PC-9 (cell line): ENCODE measurements at places on chromosomes 16 and 17. TPM values are rescaled to one million over a fixed set of nuclear protein-coding genes. Genes with fewer than 3 reads are reported as not detected.

GRCh38 chr17:72075995-72076677 lies 44.7 kb upstream of the SOX9 start:
- H3K27ac ChIP-seq = no peak overlapping the region
- DNase-seq = no peak
- H3K27me3 ChIP-seq = no peaks in the 10 kb centered on the region

Gene DHRS7C
- not detected in 2 replicates for total RNA-seq

DNA sequence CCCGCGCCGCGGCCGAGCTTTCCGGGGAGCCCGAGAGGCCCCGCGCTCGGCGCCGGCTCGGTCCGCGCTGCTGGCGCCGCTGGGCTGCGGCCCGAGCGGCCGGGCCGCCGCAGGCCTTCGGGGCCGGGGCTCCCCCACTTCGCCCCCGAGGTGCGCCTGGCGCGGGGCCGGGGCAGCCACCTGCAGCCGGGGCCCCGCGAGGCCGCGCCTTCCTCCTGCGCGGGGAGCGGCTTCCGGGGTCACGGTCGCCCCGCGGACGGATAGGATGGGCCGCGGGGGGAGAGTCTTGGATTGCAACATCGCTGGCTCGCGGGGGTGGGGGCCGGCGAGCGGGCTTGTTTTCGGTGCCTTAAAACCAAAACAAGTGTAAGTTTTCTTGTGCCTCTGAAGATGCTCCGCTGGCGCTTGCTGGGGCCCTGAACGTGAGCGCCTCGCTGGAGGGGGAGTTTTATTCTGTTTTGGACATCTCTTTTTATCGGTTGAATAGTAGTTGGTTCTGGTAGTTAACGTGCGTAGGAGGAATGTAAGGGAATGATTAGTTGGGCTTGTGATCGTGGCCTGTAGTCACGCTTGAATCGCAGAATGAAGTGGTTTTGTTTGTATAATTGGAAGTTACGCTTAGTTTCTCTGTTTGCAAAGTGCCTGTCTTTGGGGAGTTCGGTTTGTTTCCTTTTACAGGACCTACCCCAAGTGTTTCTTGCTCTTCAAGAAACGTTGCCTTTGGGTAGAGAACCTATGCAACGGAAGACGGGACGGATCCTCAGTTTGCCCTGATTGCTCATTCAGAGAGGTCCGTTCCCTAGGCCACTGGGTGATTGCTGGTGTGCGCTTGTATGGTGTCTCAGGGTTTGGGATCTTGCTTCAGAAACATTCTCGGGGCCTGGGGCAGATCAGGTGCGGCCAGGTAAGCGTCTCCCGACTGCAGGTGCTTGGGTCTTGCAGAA lies 724 bp downstream of the UBE2I start:
- peak overlapping the region; percentile 100 for H3K4me3 ChIP-seq
- peaks cover 20% of the 10 kb centered on the region for H3K4me1 ChIP-seq
- 0 out of 2 replicates have a peak, but pooled peaks cover 2% of the 10 kb centered on the region for H3K36me3 ChIP-seq
- H3K27ac ChIP-seq = 0 out of 2 replicates have a peak overlapping the region, but pooled peaks have one; percentile 5
- no peaks in the 10 kb centered on the region for H3K27me3 ChIP-seq
- DNase-seq = peak; percentile 42

DNA sequence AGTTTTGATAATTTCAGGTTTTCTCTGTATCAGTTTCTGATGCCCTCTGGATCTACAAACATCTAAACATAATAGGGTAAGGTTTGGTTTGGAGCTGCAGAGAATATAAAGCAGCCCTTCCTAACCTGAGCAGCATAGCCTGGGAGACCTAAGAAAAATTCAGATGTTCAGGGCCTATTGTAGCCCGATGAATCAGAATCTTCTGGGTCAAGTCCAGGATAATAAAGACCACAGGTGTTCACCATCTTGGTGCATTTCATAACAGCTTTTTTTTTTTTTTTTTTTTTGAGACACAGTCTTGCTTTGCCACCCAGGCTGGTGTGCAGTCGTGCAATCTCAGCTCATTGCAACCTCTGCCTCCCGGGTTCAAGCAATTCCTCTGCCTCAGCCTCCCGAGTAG lies 19.7 kb upstream of the ARHGAP17 start:
- H3K4me1 ChIP-seq = peaks cover 13% of the 10 kb centered on the region
- no peaks in the 10 kb centered on the region for H3K27me3 ChIP-seq
- H3K4me3 ChIP-seq = no peak overlapping the region
- DNase-seq = no peak
- H3K36me3 ChIP-seq = no peaks in the 10 kb centered on the region

Gene MT1M
- not detected in 2 replicates for total RNA-seq

GRCh38 chr17:17568772-17569195 lies 22.7 kb downstream of the PEMT start:
- H3K4me1 ChIP-seq = no peaks in the 10 kb centered on the region
- H3K4me3 ChIP-seq = no peak overlapping the region
- H3K36me3 ChIP-seq = no peaks in the 10 kb centered on the region
- no peak overlapping the region for H3K27ac ChIP-seq

Gene KRT26
- not detected in 2 replicates for total RNA-seq

DNA sequence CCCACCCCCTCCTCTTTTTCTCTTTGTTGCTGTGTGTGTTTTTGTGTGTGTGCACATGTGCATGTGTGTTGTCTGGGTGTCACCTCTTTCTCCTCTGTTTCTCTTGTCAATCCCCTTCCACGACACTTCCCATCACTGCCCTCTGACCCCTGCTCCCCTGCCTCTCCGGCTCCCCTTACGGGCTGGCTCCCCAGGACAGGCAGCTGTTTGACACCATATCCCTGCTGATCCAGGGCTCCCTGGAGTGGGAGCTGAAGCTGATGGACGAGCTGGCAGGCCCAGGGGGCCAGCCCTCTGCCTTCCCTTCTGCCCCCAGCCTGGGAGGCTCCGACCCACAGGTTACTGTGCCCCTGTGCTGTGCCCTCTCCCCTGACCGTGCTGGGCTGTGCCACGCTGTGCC lies 15.2 kb upstream of the ABCC3 start:
- no peak overlapping the region for H3K4me3 ChIP-seq
- no peak for DNase-seq
- no peaks in the 10 kb centered on the region for H3K36me3 ChIP-seq
- no peak overlapping the region for H3K27ac ChIP-seq
- no peaks in the 10 kb centered on the region for H3K4me1 ChIP-seq

- H3K36me3 ChIP-seq = no peaks in the 10 kb centered on the region
- H3K4me3 ChIP-seq = no peak overlapping the region
- DNase-seq = peak; percentile 30
- no peak overlapping the region for H3K27ac ChIP-seq
- H3K4me1 ChIP-seq = no peaks in the 10 kb centered on the region
- H3K27me3 ChIP-seq = no peaks in the 10 kb centered on the region
Measured at GRCh38 chr16:12661656-12662172, 142.0 kb downstream of the CPPED1 start.

- no peak for DNase-seq
- no peaks in the 10 kb centered on the region for H3K27me3 ChIP-seq
- no peak overlapping the region for H3K27ac ChIP-seq
Measured at GRCh38 chr16:87895641-87896141, 26.4 kb upstream of the SLC7A5 start.

Gene PROCA1
- 14.2 and 15.8 TPM in 2 replicates for total RNA-seq

Gene LLGL1
- total RNA-seq = 44.9 and 57.6 TPM in 2 replicates

DNA sequence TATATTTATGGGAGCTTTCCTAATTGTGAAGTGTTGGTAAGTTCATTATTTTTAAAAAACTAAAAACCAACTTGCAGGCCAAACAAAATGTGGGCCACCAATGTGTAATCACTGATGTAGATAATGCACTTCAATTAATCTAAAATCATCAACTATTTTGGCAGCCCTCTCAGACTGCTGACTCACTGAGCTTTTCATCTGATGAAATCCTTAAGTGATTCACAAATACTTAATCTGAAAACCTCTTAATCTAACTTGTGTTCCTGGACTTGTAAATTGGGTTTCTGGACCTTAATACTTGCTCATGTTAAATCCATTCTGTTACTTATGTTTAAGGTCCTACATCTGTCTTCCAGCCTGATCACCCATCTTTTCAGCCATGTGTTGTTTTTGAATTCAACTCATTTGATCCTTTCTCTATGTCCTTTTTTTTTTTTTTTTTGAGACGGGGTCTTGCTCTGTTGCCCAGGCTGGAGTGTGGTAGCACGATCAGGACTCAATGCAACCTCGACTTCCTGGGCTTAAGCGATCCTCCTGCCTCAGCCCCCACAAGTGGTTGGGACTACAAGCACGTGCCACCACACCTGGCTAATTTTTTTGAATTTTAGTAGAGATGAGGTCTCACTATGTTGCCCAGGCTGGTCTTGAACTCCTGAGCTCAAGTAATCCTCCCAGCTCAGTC lies 39.0 kb downstream of the PRKCB start:
- no peak overlapping the region for H3K4me3 ChIP-seq
- H3K27me3 ChIP-seq = peaks cover 76% of the 10 kb centered on the region
- DNase-seq = no peak
- no peaks in the 10 kb centered on the region for H3K4me1 ChIP-seq

GRCh38 chr16:1125471-1125870 lies 27.4 kb upstream of the CACNA1H start:
- no peaks in the 10 kb centered on the region for H3K4me1 ChIP-seq
- H3K4me3 ChIP-seq = no peak overlapping the region
- no peaks in the 10 kb centered on the region for H3K36me3 ChIP-seq
- peak; percentile 36 for DNase-seq
- H3K27me3 ChIP-seq = peaks cover 72% of the 10 kb centered on the region

Gene SDK2
- 0.04 TPM in 1 of 2 replicates, not detected in the other for total RNA-seq

- no peak overlapping the region for H3K27ac ChIP-seq
- no peaks in the 10 kb centered on the region for H3K4me1 ChIP-seq
- peaks cover 54% of the 10 kb centered on the region for H3K27me3 ChIP-seq
- H3K36me3 ChIP-seq = no peaks in the 10 kb centered on the region
Measured at GRCh38 chr17:47735536-47736011, 2.5 kb downstream of the TBX21 start.

GRCh38 chr17:70390049-70390448 lies 220.7 kb downstream of the KCNJ2 start:
- H3K27me3 ChIP-seq = no peaks in the 10 kb centered on the region
- H3K4me1 ChIP-seq = no peaks in the 10 kb centered on the region
- H3K27ac ChIP-seq = no peak overlapping the region
- no peak overlapping the region for H3K4me3 ChIP-seq
- H3K36me3 ChIP-seq = no peaks in the 10 kb centered on the region

DNA sequence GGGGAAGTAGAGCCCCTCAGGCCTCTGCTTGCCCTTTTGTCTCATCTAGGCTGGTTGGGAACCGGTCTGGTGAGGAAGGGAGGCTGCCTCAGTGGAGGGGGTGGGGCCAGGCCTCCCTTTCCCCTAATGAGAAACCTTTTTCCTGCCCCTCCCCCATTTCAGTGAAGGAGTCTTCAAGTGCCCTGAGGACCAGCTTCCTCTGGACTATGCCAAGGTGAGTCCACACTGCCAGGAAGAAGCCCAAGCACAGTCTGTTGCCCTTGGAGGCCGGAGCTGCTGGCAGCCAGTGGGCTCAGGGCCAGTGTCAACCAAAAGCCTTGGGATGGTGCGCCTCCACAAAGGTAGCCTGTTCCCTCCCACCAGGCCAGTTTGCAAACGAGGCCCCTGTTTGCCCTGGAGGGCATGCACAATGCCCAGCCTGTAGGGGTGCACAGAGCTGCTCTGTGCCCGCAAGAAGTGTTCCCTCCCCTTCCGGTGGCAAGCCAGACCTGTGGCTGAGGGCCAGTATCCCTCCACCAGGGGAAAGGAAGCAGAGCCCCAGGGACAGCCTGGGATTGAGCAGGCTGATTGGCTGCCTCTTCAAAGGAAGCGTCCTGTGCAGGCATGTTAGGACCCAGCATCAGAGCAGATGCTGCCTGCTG lies 3.4 kb downstream of the TRAF4 start:
- H3K36me3 ChIP-seq = peaks cover 29% of the 10 kb centered on the region
- H3K27me3 ChIP-seq = no peaks in the 10 kb centered on the region
- DNase-seq = peak; percentile 88

DNA sequence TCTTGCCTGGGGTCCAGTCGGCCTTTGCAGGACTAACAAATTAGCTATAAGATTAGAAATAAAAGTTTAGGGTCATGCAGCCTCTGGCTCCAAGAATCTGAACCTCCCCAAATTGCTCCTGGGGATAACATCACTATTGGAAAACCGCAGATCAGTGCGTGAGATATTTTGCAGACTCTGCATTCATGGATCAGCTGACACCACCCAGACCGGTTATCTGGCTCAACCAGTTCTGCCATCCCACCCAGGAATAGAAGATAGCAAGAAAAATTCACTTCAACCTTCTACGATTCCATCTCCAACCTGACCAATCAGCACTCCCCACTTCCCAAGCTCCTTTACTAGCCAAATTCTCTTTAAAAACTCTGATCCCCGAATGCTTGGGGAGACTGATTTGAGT lies 4.3 kb upstream of the PGS1 start:
- no peaks in the 10 kb centered on the region for H3K27me3 ChIP-seq
- DNase-seq = no peak
- no peak overlapping the region for H3K4me3 ChIP-seq
- H3K4me1 ChIP-seq = peaks cover 30% of the 10 kb centered on the region

Gene PTGES3L
- total RNA-seq = 0.70 and 1.3 TPM in 2 replicates

GRCh38 chr17:76014925-76015261 lies 12.2 kb downstream of the EVPL start:
- no peaks in the 10 kb centered on the region for H3K4me1 ChIP-seq
- H3K4me3 ChIP-seq = no peak overlapping the region
- no peaks in the 10 kb centered on the region for H3K36me3 ChIP-seq
- no peaks in the 10 kb centered on the region for H3K27me3 ChIP-seq
- H3K27ac ChIP-seq = no peak overlapping the region

DNA sequence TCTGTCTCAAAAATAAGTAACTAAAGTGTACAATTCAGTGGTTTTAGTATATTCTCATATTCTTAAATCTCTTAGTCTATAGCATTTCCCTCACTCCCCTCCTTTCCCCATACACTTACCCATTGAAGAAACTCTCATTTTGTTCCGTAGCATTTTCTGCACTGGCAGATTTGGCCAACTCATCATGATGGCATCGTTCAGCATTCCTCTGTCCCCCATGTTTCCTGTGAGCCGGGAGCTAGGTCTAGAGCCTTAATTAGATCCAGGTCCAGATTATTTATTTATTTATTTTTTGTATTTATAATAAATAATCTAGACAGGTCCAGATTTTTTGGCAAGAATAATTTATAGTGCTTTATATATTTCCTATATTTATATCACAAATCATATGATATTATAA lies 31.0 kb downstream of the HEATR3 start:
- no peak for DNase-seq
- no peak overlapping the region for H3K27ac ChIP-seq

Gene TOX3
- total RNA-seq = not detected in 2 replicates
